ENCODE measurements at places on chromosomes 12 and 14. TPM values are rescaled to one million over a fixed set of nuclear protein-coding genes. Genes with fewer than 3 reads are reported as not detected.

ADIPOR2 gene
- total RNA-seq = 36.2 TPM

- DNase-seq = no peak
Measured at GRCh38 chr12:18888047-18888446, 150.1 kb downstream of the CAPZA3 start.

DIO2 gene
- not detected for total RNA-seq

DNA sequence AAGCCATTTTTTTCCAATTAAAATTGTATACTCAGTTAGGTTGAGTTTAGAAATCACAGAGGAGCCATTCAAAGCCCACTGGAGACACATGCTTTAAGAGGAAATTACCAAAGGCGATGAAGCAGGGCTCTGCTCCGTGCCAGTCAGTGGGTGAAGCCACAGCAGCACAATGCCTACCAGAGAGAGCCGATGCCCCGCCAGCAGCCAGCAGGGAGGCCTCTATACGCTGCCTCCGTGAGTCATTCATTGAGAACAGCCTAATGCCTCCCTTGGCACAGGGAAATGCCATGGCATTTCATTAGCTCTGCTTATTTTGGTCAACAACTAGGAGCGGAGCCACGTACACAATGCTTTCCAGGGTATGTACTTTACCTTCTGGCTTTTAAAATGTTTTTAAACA is 197.8 kb upstream of the FRMD6 start:
- DNase-seq = peak; percentile 27

DNA sequence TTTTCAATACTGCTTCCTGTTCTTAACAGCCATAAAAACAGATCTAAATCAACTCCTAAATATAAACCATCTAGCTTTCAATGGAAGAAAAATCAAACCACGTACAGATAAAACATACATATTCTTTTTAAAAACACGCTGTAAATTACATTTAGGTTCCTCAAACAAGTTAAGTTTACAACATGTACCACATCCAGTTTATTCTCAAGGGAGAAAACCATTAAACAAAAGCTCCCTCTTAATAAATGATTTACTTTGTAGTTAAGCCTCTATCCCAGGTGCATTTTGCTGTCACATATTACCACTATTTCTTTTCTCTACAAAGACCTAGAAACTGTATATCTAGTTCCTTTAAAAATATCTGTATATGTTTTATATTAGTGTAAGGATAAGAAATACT is 3.1 kb downstream of the NUMB start:
- DNase-seq = no peak

OR4K15 gene
- not detected for total RNA-seq

CLEC4C gene
- not detected for total RNA-seq

CCNK gene
- 16.7 TPM for total RNA-seq

DNA sequence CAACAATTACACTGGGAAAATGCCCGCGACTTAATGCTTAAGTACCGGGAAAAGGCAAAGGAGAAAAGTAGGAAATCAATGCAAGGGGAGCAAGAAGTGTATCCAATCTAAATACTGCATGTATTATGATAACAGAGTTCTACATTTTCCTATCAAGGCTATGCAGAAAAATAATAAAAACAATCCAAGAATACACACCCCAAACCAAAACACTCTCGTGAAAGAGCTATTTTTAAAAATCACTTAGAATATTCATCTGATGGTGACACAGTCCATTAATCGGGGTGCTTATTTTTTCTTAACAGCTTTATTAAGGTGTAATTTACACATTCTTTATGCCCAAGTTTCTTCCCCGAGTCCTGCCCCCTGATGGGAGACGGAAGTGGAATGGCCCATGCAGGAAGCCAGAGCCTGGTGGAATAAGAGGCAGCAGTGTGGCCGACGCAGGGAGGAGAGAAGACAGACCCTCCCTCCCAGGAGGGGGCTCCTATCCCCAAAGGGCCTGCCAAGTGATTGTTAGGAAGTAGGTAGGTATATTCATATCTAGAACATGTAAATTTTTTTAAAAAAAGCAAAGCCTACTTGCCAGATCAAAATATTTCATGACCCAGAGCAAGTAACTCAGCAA is 174.3 kb downstream of the FOXN3 start:
- DNase-seq = no peak

DNA sequence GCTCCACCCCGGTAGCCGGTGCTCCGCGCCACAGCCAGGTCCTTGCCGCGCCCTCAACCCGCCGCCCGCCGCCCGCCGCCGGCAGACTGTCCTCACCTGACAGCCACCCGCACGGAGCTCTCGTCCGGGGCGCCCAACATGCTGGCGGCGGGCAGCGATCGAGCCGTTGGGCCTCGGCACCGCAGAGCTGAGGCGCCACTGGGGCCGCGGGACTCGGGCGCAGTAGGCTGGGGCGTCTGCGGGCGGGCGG is 164 bp downstream of the KIF21A start:
- no peak for DNase-seq

DNA sequence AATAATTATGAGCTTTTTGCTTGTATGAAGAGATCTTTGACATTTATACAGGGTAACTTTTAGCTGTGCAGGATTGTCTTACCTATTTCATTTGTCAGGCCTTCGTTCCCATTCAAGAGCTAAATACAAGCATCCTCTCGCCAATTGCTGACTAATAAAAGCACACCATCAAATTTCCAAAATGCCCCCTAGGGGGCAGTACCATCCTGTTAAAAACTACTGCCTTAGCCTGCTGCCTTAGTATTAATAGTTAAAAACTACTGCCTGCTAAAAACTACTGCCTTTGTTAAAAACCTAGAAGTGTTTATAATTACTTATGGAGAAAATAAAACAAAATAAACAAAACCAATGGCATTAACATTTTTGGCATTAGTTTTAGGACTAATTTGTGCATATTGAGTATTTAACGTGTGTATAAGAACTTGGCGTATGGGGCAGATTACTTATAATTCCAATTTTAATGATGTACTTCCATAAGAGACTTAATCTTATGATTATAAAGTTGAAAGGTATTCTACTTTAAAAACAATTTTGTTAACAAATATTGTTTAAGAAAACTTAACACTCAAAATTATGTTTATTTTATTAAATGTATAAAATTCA is 3.0 kb upstream of the IFI27L2 start:
- peak; percentile 80 for DNase-seq

ARHGEF25 gene
- 4.6 TPM for total RNA-seq

MARK3 gene
- 84.8 TPM for total RNA-seq

GRCh38 chr12:65454115-65454787 is 175.8 kb downstream of the MSRB3 start:
- DNase-seq = no peak

- no peak for DNase-seq
Measured at GRCh38 chr14:95541346-95541745, 6.5 kb downstream of the GLRX5 start.

GRCh38 chr12:29667011-29667410 is 116.7 kb downstream of the TMTC1 start:
- DNase-seq = no peak

Measured in G401 (cell line).